ENCODE measurements at places on chromosomes 2 and 18. TPM values are rescaled to one million over a fixed set of nuclear protein-coding genes. Genes with fewer than 3 reads are reported as not detected.

Gene PSMA8
- 0.42 TPM for total RNA-seq

Gene CYS1
- not detected for total RNA-seq

Gene AQP4
- total RNA-seq, result not detected

Gene ALKAL2
- total RNA-seq, result not detected

Gene CPS1
- total RNA-seq, result 0.63 TPM

Gene TNFAIP6
- total RNA-seq, result not detected
